ENCODE measurements at places on chromosomes 11 and 22.
A peak's percentile ranks its signal among the peaks of the same experiment; 100 is the strongest.

DNA sequence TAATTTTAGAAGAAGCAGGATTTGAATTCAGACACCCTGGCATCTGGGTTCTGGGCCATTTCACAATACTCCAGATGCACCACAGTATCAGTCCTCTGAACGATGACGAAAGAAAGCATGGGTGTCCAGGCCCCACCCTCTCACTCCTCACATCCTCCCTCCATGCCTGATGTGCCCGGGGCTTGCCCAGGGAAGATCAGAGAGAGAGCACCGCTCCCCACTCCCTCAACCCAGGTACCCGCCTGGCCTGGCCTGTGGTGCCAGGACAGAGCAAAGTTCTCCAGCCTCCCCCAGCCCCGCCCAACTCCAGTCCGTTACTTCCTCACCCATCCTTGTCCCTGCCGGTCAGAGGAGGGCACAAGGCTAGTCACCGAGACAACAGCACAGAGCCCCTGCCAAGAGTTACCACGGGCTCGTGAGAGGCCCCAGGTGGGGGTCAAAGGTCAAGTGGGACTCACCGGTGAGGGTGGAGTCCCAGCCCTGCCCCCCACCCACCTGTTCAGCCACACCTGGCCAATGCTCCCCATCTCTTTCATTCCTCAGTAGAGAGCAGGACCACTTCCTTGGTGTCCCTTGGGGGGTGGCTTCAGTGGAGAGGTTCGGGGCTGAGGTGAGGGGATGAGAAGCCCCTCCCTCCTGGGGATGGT is 8.1 kb downstream of the BCL9L start:
- peak; percentile 94 for DNase-seq

DNA sequence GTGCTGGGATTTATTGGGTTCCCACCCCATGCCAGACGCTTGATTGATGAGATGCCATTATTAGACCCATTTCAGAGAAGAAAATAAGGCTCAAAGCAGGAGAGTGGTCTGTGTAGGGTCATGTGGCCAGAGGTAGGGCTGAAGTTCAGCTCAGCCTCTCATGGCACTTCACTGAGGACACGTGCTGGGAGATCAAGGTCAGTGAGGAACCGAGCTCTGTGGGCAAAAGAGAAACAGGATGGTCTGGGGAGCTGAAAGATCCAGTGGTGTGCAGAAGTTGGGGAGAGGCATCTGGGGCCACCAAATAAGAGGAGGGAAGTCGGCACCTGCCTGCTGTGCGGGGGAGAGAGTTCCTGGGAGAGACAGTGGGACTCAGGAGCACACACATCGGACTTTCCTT is 19.6 kb downstream of the RHOD start:
- no peak for DNase-seq

DNA sequence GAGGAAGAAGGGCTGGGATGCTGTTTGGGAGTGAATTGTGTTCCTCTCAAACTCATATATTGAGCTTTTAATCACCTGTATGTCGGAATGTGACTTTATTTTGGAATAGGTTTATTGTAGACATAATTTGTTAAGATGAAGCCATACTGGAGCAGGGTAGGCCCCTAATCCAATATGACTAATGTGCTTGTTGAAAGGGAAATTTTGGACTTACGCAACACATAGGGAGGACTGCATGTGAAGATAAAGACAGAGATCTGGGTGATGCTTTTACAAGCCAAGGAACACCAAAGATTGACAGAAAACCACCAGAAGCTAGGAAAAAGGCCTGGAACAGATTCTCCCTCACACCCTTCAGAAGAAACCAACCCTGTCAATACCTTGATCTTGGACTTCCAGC is 43.2 kb upstream of the OVCH2 start:
- DNase-seq = no peak

GRCh38 chr11:26608507-26609146 is 36.6 kb upstream of the MUC15 start:
- DNase-seq = no peak

DNA sequence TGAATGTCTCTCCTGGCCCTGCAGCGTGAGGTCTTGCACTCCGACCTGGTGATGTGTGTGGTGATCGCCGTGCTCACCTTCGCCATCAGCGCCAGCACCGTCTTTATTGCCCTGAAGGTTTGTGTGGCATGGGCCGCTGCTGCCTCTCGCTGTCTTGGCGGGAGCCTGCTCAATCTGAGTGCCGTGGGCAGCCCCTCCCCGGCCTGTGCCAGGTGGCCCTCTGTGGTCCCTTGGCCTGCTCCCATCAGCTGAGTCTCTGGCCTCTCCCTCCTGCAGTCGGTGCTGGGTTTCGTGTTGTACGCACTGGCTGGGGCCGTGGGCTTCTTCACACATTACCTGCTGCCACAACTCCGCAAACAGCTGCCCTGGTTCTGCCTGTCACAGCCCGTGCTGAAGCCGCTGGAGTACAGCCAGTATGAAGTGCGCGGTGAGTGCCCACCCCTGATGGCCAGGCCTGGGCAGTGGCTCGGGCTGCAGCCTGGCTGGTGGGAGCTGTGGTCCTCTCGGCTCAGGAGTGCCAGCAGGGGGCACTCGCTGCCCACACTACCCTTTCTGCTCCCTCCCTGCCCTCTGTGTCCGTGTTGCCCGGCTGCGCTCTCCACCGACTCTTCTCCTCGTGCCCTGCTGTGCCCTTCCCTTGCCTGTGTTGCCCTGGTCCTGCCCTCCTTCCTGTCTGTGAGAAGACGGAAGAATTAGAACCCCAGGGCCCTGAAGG is 10.2 kb downstream of the PCNX3 start:
- no peak for DNase-seq

GRCh38 chr11:128302425-128303186 is 284.8 kb downstream of the ETS1 start:
- DNase-seq = no peak

GRCh38 chr22:38239101-38239761 is 33.6 kb downstream of the TMEM184B start:
- no peak for DNase-seq

DNA sequence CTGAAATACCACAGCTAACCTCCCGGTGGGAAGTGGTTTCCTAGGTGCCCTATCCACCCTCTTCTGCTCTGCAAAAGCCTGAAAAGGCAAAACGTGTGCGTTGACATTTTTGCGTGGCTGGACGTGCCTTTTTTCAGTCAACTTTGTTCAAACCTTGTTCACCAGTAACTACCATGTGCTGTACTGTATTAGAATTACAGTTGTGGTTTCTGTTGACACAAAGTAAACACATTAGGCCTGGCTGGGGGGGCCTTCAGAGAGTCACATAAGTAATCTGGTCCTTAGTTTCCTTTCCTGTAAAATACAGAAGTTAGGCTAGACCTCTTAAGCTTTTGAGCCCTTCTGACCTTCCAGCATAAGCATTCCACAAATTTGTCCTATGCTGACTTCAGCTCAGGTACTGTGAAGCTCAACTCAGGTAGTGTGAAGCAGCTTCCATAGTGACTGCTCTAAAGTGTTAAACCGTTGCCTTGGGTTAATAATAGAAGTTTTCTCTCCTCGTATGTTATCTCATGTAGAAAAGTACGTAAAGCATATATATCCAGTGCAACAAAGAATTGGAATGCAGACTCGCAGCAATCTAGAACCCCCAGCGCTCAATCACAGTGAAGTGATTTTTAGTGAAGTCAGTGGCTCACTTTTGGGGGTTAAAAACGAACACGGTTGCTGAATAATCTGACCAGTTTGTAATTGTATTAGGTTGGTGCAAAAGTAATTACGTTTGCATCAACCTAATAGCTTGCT is 1.8 kb downstream of the EWSR1 start:
- DNase-seq = no peak

DNA sequence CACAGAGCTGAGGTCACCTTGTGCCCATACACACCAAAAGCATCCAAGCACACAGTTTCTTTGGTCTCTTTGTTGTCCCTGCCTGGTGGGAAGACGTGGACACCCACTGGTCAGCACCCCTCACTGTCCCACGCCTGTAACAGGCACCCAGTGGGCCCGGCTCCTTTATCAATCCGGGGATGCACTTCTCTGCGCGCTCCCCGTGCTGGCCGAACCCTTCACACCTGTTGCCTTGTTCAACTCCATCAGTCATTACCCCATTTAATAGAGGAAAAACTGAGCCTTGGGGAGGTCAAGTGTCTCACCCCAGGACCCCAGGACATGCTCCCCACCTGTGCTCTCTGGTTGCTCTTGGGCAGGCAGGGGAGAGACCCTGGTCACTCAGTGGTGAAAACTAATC is 49.7 kb upstream of the FGF3 start:
- no peak for DNase-seq

- DNase-seq = no peak
Measured at GRCh38 chr11:32137869-32138268, 47.0 kb downstream of the RCN1 start.

Measured in right lobe of liver (tissue), 6 donors.